ENCODE measurements at places on chromosomes 2 and 18.

- no peak for DNase-seq
Observed at GRCh38 chr2:191128172-191128910, 22.5 kb downstream of the STAT4 start.

DNA sequence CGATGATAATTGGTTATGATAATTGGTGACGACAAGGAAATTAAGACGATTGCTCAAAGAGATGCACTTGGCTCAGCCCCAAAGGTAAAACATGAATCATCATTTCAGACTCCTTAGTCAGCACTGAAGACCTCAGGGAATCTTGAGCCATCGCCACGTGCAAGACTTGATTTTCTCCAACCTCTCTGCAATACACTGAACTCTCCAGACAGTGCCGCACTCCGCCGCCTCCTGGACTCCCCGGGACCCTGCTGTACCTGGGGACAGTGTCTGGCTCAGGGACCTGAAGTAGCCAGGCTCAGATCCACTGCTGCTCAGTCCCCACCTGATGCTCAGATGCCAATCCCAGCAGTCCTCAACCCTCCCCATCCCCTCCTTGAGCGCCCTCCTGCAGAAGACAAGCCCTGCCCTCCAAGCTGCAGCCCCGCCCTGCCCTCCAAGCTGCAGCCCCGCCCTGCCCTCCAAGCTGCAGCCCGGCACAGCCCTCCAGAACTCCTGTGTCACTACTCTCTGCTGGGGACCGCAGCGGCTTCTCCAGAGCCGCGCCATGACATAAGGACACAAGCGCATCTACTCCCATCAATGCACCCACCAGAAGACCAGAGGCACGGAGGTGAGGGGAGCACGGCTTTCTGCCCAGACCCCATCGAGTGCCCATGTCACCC, 1.1 kb downstream of the TMEM18 start:
- no peak for DNase-seq

DNA sequence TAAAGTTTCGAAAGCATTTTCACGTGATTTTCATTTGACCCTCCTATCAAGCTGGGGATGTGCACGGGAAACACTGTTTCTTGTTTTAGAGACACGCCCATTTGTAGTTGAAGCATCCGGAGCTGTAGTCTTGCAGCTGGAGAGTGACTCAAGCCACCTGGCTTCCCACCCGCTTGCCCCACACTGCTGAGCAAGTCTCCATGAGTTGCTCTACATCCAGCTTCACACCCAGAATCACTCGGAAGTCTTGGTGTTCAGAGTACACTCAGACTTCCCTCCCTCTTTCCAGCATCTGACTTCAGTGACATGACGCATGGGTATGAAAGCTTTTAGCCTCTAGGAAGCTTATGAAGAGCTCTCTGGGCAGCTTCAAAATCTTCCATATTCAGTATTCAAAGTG, 262.4 kb downstream of the NBAS start:
- DNase-seq, result no peak

DNA sequence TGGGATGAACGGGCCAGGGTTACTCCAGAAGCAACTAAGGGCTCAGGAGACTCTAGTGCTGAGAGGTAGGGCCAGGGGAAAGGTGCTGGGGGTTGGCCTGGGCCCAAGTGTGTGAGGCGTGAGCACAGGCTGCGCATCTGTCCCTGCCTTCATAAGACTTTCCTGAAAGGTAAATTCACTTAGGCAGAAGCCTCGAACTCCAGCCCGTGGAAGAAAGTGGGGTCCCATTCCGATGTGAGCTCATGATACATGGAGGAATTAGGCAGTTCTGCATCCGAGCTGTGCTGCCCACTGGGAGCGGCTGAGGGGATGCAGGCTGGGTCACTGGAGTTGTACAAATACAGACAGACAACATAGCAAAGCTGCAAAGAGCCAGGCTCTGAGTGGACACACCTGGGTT, 16.2 kb downstream of the PARD6G start:
- no peak for DNase-seq

GRCh38 chr2:179898873-179899272, 37.5 kb upstream of the ZNF385B start:
- DNase-seq, result no peak

GRCh38 chr2:157256626-157257025, 879 bp upstream of the GALNT5 start:
- no peak for DNase-seq

DNA sequence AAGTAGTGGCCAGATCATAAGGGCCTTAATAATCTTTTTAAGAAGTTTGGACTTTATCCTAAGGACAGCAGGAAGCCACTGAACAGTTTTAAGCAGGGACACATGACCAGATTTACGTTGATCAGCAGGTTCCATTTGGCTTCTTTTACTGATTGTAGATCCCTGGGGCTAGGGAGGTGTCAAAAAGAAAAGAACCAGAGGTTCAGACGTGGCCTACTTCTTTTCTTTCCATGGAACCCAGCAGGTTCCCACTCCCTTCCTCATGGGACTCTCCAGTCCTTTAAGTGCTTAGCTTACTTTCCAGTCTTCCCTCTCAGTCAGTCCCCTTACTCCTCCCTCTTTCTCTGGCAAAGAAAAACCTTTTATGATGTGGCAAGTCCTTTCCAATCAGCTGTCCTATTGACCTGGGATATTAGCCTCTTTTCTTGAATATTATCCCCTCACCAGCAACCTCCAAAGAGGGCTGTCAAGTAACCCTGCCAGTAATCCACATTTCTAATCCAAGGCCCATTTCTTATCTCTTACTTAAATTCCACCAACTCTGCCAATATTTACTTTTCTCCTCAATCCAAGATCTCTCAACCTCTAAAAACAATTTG, 33.5 kb downstream of the NHEJ1 start:
- DNase-seq, result no peak

DNA sequence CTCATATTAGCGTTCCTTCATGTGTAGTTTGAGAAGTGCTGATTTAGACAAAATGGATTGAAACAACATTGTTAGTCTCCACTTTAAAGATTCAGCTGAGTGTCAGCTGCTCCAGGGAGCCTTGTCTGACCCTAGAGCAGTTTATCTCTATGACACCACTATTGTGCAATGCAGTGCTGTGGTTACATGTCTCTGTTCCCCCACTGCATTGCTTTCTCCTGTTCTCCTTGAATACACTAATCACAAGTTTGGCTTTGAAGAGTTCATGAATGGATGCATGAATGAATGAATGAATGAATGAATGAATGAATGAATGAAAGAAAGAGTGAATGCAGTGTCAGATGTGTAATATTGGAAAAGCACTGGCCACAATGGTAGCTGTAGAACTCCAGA, 38.3 kb downstream of the GCG start:
- DNase-seq, result no peak

GRCh38 chr2:133475610-133476009, 92.7 kb downstream of the NCKAP5 start:
- no peak for DNase-seq

DNA sequence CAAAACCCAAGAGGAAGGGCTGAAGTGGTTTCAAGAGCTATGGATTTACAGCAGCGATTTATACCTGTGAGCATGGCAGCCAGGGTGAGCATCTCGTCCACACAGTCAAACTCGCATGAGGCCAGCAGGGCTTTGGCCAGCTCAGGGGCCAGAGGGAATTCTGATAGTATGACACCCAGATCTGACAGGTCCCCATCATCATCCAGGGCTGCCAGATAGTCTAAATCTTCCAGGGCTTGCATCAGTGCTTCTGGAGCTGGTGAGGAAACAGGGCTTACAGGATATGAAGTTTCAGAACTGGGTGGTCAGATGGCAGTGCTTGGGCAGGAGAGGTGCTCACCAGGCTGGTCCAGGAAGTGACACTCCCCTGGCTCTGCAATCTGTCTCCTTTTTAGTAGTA, 3.5 kb downstream of the DQX1 start:
- DNase-seq, result no peak

All from activated T-cell treated with anti-CD3 and anti-CD28 coated beads for 1 hour (primary cell).